Suppressor macrophage (primary cell): ENCODE measurements at places on chromosomes 2 and 18.

GRCh38 chr2:67616749-67617148 is 219.6 kb downstream of the ETAA1 start:
- DNase-seq = peak; percentile 12

GRCh38 chr18:69839497-69839896 is 108.2 kb downstream of the CD226 start:
- DNase-seq = no peak

DNA sequence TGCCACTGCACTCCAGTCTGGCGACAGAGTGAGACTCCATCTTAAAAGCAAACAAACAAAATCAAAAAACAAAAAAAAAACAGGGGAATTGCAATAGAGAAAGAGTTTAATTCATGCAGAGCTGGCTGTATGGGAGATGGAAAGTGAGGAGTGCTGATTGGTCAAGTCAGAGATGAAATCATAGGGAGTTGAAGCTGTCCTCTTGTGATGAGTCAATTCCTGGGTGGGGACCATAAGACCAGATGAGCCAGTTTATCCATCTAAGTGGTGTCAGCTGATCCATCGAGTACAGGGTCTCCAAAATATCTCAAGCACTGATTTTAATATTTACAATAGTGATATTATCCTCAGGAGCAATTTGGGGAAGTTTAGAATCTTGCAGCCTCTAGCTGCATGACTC is 45.3 kb downstream of the FRZB start:
- DNase-seq = no peak

GRCh38 chr2:220198896-220199295 is 571.5 kb downstream of the SLC4A3 start:
- DNase-seq = no peak

GRCh38 chr2:172249334-172249733 is 146.6 kb upstream of the DLX2 start:
- peak; percentile 33 for DNase-seq

- no peak for DNase-seq
Measured at GRCh38 chr2:237520290-237520689, 33.2 kb downstream of the MLPH start.

GRCh38 chr2:121055088-121055487 is 229.9 kb downstream of the TFCP2L1 start:
- no peak for DNase-seq

DNA sequence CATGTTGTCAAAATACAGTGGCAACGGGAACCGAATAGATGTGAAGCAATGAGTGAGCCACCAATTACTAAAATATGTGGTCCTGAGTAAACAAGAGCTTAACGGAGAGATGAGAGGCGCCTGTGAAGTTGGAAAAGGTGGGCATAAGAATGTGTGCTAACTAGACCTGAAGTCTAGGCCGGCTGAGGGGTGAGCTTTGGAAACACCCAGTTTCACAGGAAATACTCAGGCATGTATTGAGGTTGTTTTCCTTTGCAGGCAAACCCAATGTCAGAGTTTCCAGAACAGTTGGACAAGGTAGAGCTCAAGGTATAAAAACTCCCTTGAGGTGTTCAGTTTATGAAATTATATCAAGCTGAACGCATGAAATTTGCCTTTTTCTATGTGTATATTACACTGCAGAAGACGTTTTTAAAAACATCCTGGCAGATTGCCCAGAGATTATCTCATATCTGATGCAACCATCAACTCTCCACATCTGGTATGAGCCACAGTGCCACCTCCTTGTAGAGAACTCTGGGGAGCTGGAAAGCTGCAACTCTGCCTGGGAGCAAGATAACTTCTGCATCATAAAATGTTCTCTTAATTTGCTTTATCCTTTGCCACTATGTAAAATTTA is 3.9 kb upstream of the WDSUB1 start:
- DNase-seq = peak; percentile 90

- DNase-seq = no peak
Measured at GRCh38 chr2:118965737-118966136, 23.7 kb downstream of the MARCO start.
